Endothelial cell of coronary artery (primary cell): ENCODE measurements at places on chromosomes 6 and 20. TPM values are rescaled to one million over a fixed set of nuclear protein-coding genes. Genes with fewer than 3 reads are reported as not detected.

The HS3ST5 gene
- not detected in 2 replicates for total RNA-seq

The SLC22A16 gene
- total RNA-seq: not detected in 2 replicates

The EDN1 gene
- total RNA-seq: 168 and 296 TPM in 2 replicates

The EDN3 gene
- not detected in 2 replicates for total RNA-seq
